ENCODE measurements at places on chromosomes 3 and 15.

DNA sequence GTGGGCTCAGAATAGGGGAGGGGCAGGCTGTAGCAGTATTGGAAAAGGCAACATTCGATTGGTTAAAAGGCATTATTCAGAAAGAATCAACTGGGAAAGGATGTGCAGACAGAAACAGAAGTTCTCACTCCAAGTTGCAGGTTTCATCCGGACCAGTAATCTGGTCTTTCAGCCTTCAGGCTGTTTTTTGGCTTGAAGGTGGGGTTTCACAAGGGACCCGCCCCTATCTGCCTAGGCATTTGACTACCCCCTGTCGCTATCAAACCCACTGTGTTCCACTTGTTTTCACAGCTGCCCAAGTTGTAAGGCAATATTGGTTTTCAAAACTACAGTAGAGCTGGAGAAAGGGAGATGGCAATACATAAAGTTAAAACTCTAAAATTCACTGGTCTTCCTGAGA is 96.9 kb downstream of the VPS8 start:
- no peak for DNase-seq

DNA sequence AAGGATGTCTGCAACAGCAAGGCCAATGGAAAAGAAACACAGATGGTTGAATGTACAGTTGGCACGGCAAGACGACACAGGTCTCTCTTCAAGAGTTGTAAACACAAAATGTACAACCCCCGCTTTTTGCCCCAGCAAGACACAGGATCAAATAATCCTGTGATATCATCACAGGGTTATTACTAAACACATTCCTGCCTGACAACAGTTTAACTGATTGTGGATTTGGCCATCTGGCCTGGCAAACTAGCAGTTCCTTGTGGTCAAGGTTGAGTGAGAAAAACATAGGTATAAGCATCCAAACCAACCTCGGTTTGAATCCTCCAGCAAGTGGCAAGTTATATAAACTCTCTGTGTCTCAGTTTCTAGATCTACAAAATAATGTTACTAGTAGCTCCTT is 23.4 kb downstream of the PARP16 start:
- DNase-seq: no peak

DNA sequence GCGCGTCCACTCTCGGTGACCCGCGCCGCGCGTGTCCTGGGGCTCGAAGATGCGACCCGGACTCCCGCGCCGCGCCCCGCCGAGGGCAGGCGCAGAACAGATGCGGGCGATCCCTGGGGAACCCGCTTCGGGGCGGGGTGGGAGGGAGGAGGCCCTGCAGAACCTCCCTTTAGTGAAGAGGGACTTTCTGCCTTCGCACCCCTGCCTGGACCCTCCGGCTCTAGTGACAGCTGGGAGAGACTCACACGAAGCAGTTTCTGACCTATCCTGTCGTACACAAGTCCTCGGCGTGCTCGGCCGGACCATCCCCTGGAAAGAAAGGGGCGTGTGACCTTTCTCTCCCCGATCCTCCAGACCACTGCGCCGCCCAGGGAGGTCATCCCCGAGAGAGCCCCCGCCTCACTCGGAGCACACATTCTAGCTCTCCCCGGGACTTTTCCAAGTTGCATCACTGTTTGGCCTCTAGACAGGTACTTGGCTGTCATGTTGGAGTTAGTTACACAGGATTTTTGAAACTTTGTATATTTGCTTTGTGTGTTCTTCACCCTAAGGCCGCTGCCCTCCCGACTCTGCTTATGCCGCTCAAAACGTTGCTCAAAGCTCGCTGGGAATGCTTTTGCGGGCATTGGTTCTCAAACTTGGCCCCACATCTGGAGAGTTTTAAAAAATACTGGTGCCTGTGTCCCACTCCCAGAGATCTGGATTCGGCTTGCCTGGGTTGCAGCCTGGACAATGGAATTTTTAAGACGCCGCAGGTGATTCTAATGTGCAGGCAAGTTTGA is 582 bp downstream of the CGNL1 start:
- no peak for DNase-seq

DNA sequence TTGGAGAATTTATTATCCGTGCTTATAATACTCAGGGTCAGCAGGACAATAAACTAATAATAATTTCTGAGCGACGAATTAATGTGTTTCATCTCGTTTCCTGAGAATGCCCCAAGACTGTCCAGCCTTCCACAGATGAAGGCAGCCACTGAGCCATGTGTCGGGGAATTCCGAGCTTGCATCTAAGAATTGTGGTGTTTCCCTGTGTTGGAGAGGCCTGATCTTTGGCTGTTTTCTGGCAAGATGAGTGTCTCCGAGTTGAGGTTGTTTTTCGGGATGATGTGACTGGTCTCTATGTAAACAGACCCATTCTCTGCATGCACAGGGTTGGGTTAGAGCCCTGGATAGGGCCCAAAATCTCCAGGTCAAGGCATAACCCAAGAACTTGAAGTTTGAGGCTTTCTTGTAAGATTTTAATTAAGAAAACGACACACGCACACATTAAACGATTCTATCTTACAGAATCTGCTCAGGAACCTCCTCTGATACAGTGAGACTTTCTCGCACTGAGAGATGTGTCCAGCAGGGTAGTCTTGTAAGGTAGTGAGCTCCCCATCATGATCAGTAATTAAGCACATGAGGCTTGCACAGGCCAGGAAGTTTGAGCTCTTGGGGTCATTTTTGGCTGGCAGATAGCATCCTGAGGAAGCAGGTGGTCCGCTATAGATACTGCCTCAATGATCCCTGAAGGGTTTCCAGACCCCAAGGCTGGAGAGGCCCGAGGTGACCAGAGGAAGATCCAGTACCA is 14.4 kb downstream of the FGD5 start:
- no peak for DNase-seq

- DNase-seq: peak; percentile 66
Observed at GRCh38 chr3:196081002-196081833, 672 bp downstream of the TFRC start.

GRCh38 chr3:109984976-109985375 is 647.6 kb upstream of the DPPA4 start:
- no peak for DNase-seq

GRCh38 chr3:7508821-7509220 is 647.9 kb downstream of the GRM7 start:
- no peak for DNase-seq
